Stimulated activated CD4-positive, alpha-beta T cell treated with anti-CD3 and anti-CD28 coated beads, Interleukin-1b, Interleukin-23, amount 100 ng/mL, for 24 hours (primary cell): ENCODE measurements at places on chromosomes 7 and 10.

DNA sequence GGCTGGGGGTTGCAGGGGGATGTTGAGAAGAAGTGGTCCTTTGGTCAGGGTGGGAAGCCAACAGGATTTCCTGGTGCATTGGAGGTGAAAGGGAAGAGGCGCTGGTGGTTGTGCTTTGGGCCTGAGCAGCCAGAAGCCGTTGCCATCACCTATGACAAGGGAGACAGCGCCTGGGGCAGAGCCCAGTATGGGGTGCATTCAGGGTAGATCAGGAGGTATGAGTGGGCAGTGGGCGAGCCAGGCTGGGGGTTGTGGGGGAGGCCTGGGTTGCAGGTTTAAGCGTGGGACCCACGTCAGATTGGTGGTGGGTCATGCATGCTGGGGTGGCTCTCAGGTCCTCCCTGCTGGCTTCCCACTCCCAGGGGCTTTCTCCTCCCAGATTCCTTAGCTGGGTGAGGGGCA lies 6.3 kb upstream of the PILRB start:
- DNase-seq: no peak

DNA sequence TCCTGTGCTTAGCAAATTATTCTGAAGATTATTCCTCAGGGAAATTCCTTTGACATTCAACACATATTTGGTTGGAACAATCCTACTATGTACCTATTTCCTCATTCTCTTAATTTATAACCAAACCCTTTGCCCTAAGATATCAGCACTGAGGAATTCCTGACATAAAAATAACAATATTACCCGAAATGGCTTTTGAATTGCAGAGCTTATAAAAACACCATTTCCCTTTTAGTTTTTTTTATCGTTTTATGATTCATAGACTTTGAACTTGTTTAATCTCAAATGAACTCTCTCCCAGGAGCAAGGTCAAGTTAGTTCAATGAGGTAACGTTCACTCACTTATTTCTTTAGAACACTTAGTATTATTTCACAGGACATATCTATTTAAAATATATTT lies 7.7 kb upstream of the ABCB1 start:
- no peak for DNase-seq

DNA sequence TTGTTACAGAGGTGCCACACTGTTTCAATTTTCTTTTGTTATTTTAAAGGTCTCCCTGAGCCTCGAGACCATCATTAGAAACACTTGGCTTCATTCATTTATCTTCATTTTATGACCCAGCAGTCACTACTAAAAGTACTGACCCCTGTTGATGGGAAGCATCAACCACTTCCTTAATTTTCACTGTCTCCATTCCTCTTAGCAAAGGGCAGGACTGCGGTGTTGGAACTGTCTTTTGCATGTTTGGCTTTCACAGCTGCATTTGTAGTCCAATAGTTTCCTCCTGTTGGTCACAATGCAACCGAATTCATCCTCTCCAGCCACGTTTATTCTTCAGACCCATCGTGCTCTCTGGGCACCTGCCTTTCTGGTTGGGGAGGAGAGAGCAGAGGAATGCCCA lies 46.7 kb upstream of the PDZD8 start:
- no peak for DNase-seq

DNA sequence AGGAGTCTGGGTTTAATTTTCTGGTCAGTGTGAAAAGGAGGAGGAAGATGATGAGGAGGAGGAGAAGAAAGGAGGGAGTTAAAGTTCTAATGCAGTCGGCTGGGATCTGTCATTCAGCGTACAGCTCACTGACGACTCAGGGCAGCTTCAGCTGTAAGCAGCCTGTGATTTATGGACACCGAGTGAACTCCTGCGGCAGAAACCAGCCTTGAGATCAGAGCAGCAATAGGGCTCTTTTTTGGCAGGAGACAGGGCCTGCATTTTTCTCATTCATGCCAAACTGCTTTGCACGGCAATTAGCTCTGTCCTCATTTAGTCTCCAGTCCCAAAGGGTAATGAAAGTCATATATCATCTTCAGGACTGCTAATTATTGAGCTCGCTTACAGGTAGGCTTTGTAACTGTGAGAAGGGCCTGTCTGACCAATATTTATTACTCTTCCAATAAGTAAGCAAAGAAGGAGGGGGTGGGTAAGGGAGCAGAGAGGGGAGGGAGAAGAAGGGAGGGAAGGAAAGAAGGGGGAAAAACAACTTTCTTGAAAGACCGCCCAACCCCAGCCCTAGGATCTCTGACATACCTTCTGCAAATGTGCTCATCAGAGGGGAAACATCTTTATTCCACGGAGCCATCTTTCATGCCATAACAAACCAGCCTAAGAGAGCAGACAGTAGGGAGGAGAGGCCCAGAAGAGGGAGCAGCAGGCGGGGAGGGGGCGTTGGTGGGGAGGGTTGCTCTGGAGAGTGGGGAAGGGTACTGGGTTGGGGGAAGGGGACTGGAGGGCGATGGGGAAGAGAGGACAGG lies 48.1 kb upstream of the COMTD1 start:
- no peak for DNase-seq

GRCh38 chr7:12403287-12404181 lies at the start of gene VWDE:
TSS of gene VWDE (minus strand) at chr7:12403865. CDS start at chr7:12403716, 149 bp downstream.
- no peak for DNase-seq

DNA sequence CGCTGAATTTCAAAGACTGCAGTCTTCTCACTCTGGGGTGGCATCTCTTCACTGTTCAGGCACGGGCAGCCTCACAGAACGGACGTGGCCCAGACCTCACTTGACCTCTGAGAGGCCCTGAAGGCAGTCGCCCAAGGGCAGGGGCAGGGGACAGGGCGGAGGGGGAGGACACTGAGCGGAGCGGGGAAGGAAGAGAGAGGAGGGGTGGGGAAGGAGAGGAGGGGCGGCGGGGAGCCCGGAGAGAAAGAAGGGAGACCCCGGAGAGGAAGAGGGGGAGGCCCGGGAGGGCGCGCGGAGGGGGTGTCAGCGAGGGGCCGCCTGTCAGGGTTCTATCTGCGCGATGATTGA lies 58.7 kb upstream of the COMTD1 start:
- DNase-seq: no peak

DNA sequence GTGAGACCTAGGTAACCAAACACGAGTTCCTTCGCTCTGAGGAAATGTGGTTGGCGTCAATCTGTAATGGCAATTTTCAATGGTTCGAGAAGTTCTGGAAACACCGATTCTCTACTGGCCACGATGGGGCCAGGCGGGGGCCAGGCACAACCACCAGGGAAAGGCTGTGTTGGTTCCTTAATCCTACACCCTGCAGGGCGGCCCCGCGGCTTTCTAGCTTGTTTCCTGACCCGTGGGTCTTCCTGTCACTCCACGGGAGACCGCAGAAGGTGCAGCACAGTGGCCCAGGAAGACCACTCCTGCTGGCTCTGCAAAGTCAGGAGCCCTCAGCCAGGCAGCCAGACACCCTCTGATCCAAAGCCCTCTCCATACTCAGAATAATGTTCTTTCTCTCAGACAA lies 113.4 kb downstream of the FGFR2 start:
- DNase-seq: no peak

GRCh38 chr7:30977896-30978564 lies 14.3 kb downstream of the GHRHR start:
- DNase-seq: no peak

DNA sequence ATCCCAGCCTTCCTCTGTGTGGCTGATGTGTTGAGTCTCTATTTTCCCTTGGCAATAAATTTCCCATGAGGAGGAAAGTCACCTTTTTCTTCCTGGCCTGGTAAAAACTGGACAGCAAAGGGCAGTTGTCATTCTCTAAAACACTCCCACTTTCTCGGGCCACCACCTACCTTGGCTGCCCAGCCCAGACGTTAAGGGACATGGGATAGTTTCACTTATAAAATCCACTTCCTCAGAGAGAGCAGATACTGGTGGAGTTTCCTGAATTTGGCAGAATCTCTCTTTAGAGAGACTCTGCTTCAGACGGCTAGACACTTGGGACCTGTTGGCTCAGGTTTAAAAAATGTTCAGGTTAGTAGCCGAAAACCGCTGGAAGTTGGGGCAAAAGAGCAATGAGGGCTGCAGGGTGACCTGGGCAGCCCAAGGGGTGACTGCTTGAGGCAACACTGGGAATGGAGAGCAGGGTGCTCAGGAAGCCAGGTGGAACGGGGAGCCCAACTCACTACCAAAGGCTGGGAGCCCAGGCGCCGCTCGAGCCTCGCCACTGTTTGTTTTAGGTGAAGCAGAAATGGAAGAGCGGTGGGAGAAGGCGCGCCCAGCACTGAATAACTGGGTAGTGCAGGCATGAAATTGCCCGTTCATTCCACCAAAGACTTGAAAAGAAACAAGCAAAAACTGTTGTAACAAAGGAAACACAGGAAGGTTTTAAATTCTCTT lies 186.1 kb downstream of the TRIL start:
- DNase-seq: no peak

- no peak for DNase-seq
These were observed 33.3 kb downstream of the EPHB4 start for GRCh38 chr7:100793806-100794660.

DNA sequence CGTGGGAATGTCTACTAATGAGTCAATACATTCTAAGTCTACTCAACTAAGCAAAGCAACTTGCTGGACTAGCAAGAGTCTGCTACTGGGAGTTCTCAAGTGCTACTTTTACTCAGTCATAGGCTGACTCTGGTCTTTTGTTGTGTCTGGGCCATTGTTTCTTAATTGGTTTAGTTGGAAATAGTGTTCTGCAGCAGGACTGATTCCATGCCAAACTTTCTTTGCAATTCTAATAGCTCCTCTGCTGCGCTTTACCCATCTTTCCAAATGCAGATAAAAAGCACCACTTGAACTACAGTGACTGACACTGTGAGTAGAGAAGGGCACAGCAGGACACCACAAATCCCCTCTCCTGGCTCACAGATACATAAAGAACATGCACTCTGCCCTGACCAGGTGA lies 125.7 kb downstream of the CD36 start:
- DNase-seq: no peak

- no peak for DNase-seq
These were observed 118.1 kb downstream of the ZNF365 start for GRCh38 chr10:62492012-62492869.

GRCh38 chr7:96998744-96999143 lies 6.6 kb upstream of the DLX6 start:
- DNase-seq: no peak

DNA sequence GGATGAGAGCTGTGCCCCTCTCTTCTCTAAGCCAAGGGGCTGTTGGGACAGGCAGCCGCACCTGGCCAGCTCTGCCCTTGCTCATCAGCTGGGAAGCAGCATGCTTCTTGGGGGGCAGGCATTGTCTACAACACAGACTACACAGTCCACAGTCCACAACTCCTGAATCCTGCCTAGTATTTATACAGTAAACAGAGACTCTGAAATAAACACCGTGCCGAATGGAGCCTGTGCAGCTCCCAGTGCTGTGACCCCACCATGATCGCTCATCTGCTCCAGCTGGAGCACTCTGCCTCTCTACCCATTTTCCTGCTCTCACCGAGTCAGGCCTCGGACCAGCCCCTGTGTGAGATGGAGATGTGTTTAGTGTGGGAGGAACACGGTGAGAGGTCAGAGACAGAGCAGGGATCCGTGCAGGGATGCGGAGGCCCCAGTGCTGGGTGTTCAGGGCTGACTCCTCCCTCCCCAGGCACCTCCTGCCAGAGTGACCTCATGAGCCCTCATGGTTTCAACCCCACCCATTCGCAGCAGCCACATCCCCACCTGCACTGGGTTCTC lies 608.0 kb downstream of the DNAJB6 start:
- no peak for DNase-seq

DNA sequence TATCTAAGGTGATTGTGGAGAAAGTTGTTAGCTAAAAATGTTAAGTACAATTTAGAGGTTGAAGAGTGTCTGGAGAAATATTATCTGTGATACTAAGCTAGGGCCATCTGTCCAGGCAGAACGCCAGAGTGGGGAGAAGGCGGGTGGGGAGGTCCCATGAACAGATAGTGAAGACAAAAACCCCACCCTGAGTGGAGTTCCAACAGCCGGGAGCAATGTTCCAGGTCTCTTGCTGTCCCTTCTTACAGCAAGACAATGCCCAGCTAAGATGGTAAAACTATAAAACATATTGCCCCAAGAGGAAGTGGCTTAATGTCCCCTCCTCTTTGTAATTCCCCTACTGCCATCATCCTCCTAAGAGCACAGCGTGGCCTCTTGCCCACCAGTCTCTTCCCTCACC lies 10.4 kb upstream of the IL15RA start:
- DNase-seq: no peak

DNA sequence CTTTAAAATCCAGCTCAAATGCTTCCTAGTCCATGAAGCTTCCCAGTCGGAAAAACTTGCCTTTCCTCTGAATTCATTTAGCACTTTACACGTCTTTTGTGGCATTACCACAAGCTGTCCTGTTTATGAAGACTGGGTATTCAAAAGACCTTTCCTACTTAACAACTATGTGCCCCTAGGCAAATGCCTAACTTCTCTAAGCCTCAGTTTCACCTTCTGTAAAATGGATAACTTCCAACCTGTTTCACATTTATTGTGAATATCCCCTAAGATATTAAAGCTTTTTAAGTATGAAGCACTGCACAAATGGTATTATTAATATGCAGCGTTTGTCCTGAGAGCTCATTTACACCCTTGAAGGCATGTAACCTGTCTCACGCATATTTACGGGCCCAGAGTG lies 843 bp downstream of the CFAP70 start:
- DNase-seq: no peak

DNA sequence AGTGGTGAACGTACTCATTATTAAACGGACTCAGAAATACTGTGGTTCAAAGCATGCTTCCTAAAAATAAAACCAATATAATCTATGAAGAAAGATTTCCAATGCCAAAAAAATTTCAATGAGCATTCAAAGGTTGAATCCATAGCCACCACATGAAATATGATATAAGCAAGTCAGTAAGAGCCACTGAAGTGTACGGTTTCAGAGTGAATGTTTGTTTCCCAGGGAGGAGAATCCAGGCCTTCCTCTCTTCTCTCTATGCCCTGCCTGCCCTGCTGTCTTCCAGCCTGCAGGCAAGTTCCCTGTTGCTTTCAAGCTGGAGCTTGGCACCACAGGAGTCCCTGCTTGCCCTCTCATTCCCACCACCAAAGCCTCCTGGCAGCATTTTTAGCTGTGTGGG lies 1171.6 kb upstream of the C7orf33 start:
- DNase-seq: no peak

DNA sequence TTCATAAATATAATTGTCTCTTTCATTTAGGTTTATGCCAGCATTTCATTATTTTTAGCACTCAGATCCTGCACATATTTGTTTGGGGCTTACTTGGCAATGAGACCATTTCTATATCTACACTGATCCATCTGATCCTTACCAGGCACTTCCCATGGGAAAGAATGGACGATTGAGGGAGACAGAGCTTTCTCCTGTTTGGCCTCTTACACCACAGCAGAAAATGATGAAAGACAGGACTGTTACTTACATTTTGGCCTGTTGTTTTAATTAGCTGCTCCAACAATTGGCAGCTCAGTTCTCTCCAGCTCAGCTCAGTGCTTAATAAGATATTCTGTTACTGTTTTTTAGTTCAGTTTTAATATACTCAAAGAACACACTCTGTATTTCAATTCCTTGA lies 77.6 kb upstream of the RSU1 start:
- no peak for DNase-seq

- no peak for DNase-seq
These were observed 5.6 kb upstream of the RAMP3 start for GRCh38 chr7:45151967-45152366.

GRCh38 chr10:11231285-11231684 lies 213.6 kb downstream of the CELF2 start:
- DNase-seq: no peak
